Activated CD4-positive, alpha-beta T cell treated with anti-CD3 and anti-CD28 coated beads, Interleukin-2, amount 50 U/mL, for 24 hours (primary cell): ENCODE measurements at places on chromosomes 5 and 9.

DNA sequence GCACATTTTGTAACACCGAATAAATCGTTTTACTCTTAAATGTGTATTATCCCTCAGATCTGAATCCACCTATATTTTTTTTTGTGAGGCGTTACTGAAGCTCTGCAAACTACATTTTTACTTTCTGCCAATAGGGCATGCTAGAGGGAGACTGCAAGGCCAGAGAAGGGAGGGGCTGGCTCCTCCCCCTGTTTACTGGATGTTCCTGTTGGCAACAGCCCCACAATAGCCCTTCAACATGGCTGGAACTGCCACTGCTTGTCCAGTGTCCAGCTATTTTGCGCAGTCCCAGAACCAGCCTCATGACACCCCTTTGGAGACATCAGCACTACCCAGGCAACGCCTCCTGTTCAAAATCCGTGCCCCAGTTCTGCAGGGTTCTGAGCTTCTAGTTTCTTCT is 85.4 kb upstream of the MIER3 start:
- no peak for DNase-seq

GRCh38 chr9:445033-445432 is 230.4 kb downstream of the DOCK8 start:
- DNase-seq: no peak

DNA sequence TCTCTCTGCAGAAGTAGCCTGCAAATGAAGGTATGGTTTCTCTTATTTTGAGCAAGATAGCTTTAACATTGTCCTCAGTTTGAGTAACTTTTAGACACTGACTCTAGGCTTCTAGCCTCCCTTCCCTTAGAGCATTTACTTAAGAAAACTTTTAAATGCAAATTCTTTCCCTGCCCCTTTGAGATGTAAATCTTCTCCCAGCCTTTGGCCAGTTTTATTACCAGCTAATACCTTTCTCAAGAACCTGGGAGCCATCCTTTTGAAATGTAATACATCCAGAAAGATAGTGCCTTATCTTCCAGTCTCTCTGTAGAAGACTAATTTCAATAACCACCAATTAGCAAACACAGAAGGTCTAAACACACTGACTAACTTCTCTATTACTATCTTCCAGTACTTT is 688.9 kb upstream of the CDH9 start:
- no peak for DNase-seq

- no peak for DNase-seq
These were observed 77.7 kb upstream of the GNA14 start for GRCh38 chr9:77725820-77726219.

GRCh38 chr9:86041311-86041741 is 58.0 kb downstream of the GOLM1 start:
- DNase-seq: no peak

- DNase-seq: peak; percentile 19
These were observed 146.2 kb upstream of the GPR151 start for GRCh38 chr5:146662229-146662628.

DNA sequence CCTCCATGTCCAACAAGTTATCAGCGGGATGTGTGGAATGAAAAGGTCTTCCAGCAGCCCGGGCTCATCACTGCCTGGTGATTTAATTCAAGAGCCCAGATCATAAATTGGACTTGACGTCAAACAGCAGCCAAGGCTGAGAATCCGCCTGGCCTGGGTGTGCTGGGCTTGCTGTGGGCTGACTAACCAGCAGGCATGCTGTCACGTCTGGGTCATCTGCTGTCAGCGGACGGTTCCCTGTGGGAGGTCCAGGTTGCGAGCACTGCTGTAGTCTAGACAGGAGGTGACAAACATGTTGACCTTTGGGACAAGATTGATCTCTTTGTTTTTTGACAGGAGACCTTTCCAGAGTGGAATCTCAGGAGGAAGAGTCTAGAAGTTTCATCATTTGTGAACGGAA is 289.7 kb downstream of the OSTF1 start:
- DNase-seq: no peak

- DNase-seq: no peak
These were observed 123.5 kb upstream of the LMX1B start for GRCh38 chr9:126490214-126490631.

GRCh38 chr5:35741971-35742370 is 114.7 kb upstream of the IL7R start:
- DNase-seq: no peak
